ENCODE measurements at places on chromosomes 5 and 9.

DNA sequence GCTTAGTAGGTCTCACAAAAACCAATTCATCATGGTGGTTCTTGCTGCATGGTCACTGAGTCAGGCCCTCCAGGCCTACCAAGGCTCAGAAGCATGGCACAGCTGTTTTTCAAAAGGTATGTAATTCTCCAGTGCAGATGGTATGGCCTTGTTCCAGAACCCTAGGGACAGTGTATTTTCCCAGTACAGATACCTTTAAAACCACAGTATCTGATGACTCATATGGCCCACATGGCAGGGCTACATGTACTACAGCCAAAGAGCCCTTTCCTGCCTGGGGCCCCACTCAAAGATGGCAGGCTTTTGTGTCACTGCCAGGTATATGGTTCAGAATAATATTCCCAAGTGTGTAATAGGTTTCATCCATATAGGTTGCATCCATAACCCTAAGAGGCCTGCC lies 16.5 kb downstream of the CSF2 start:
- DNase-seq: peak; percentile 58

DNA sequence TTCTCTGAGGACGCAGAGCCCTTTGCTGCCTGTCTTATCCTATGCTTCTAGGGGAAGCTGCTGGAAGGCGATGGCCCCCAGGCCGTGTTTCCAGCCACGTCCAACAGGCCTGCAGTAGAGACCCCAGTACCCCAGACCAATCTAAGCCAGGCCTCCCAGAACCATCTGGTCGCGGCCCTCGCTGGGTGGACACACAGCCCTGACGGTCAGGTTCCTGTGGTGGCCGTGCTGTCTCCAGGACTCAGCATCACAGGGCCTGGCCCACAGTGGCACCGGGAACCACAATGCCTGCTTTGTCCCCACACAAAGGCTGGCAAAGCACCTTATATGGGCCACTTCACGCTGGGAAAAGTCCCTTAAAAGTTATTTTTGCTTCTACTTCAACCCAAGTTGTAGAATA lies 44.5 kb downstream of the SEMA4D start:
- DNase-seq: no peak

GRCh38 chr5:172451771-172452197 lies 2.5 kb downstream of the SH3PXD2B start:
- DNase-seq: no peak

GRCh38 chr5:73812457-73812856 lies 186.5 kb downstream of the ARHGEF28 start:
- DNase-seq: no peak

DNA sequence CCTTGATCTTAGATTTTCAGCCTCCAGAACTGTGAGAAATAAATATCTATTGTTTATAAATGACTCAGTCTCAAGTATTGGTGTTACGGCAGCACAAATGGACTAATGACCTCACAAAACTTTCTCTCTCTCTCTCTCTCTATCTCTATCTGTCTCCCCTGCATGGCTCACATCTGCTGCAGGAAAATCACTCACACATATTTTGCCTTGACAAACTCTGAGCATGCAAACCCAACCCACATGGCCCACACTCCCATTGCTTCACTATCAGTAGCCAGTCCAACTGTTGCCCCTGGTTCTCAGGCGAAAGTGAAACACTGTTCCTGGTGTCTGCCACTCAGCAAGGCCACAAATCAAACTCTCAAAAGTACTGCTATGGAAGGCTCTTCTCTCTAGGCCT lies 66.4 kb upstream of the PIK3R1 start:
- DNase-seq: no peak

DNA sequence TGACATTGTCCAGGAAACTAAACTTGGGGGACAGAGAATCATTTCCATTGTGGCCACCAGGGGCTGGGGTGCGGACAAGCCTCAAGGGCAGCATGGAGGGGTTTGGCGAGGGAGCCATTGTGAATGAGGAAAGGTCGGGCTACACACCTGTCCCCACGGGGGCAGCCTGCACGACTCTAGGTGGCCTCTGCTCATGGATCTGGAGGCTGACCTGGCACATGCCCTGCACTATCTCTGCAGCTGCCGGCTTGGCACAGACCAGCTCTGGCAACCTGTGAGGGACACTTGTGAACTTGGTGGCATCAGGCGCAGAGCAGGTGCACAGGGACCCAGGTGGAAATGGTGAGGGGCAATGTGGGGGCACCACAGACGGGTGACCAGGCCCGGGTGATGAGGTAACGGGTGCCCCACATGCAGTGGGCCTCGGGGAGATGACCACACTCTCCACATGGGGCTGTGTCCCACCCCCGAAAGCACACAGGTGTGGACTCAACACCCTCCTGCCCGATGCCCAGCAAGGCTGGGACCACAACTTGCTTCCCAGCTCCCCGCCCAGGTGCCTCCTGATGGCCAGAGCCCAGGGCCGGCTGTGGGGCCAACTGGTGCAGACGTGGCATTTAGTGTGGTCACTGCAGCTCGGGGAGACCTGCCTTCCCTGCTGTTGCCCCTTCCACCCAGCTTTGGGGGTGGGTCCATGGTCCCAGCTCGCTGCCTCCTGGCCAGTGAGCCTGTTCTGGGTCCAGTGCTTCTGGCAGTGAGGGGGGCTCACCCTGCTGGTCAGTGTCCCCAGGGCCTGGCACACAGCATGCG lies 60.9 kb upstream of the UBAC1 start:
- no peak for DNase-seq
